ENCODE measurements at places on chromosomes 5 and 9.

DNA sequence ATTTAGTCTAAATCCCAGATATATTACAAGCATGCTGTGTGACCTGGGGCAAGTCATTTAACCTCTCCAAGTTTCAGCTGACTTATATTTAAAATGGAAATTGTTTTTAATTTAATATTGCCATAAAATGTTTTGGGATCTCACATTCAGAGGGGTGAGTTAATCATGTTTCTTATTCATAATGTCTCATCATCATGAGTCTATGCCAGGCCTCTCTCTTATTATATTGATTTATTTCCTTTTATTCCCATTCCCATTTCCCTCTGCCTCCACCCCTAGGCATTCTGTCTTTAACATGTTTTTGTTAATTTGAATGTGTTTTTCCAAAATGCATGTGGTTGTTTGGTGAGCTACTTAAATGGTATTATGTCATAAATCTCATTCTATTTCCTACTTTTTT, 39.0 kb upstream of the TTC1 start:
- no peak for DNase-seq

GRCh38 chr9:107491081-107492053, 1.8 kb upstream of the KLF4 start:
- no peak for DNase-seq

DNA sequence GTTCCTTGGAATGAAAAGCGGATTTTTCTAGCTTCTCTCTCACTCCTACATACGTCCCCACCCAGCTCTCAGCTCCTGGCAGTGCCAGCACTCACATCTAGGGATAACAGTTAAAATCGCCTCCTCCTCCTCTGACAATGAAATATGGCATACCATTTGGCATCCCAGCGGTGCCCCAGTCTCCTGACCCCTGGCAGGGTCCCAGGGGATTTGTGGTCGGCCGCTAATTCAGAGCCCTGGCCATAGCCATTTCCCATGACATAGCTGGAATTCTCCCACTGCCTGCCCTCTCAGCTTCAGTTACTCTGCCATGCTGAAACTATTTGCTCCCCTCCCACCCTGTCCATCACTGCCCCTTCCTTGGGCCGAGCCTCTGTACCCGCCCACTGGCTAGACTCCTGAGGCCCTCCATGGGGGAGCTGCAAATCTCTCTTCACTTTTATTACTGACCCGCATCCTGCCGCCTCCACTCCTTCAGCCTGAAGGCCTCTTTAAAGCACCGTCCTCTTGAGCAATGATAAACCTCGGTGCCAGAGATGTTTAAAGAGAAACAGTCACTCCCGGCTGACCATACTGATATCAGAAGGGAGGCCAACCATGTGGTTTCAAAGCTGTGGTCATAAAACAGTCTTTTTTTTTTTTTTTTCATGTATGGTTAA, 139.8 kb downstream of the SLIT3 start:
- DNase-seq, result no peak

DNA sequence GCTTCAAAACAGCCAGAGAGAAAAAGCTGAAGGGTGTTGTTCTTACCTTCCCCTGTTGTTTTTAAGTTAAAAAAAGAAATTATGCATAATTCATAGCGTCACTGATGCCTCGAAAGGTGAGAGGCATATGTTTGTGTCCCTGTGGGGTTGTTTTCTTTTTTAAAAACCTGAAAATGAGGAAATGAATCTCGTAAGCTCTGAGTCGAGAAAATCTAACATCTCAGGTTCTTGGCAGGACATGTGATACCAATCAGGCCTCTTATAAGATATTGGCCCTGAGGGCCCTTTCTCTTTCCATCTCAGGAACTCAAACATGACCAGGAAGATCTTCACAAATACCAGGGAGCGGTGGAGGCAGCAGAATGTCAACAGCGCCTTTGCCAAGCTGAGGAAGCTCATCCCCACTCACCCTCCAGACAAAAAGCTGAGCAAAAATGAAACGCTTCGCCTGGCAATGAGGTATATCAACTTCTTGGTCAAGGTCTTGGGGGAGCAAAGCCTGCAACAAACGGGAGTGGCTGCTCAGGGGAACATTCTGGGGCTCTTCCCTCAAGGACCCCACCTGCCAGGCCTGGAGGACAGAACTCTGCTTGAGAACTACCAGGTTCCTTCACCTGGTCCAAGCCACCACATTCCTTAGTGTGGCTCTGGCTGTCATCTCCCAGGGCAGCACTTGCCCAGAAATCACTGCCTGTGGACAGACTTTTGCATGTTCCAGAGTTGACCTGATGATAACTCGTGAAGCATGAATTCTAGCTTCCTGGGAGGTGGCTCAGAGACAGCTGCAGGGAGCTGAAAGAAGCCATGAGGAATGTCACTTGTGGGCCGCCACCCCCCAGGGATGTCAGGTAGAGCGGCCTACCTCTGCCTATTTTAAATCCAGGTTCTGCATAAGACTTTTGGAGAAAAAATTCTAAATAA, at the start of gene TAL2:
TAL2 (plus strand) TSS at position 274 of the 921 bp plus-strand sequence; CDS start at position 314, 40 bp downstream.
- DNase-seq, result no peak

DNA sequence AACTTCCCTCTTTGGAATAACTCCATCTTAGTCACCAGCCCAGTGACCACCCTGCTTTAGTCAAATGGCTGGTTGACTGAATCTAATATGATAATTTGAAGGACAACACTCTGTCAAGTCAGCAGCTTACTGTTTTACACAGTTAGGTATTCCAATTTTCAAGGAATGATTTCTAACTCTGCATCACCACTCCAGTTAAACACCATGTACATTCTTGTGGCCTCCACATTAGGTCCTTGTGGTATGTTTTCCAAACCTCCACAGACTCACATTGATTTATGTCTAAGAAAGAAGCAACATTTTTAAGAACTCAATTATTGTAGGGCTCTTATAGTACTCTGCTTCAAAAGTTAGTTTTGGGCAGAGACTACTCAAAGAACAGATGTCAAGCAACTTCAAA, 110.7 kb downstream of the TLE1 start:
- DNase-seq, result no peak

DNA sequence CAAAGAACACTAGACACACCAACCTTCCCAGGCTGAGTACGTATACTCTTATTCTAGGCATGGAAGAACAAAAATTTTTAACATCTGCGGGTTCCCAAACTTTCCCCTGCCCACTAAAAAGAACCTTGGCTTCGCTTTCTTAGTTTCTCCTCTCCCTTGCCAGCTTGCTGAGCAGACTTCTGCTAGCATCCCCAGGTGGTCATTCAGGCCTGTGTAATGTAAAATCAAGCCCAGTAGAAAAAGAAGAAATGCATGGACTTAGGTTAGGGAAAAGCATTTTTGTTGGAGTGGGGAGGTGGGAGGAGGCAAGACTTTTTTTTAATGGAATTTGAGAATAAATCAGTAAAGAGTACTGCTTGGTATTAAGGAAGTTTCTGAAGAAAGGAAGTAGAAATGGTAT, 331.0 kb upstream of the TLE4 start:
- DNase-seq, result no peak

- DNase-seq, result no peak
These were observed 255.2 kb downstream of the AUH start for GRCh38 chr9:91106415-91107081.

- no peak for DNase-seq
These were observed 262.9 kb downstream of the FBXL17 start for GRCh38 chr5:108118813-108119514.

GRCh38 chr9:78038620-78039300, 7.1 kb upstream of the GNAQ start:
- no peak for DNase-seq

DNA sequence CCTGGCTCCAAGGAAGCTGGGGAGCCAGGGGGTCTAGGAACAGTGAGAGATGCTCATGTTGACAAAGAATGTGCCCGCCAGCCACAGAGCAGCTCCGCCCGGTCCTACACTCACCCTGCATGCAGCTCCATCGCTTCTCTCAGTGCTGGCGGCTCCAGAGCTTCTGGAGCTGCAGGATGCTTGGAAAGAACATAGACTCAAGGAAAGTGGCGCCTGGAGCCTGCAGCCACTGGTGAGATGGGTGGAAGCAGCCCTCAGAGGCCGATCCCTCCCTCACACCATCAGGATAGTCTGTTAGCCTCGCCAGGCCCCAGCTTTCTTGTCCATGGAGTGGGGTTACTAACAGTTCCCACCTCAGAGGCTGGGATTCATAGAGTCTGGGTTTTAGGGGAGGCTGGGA, 26.4 kb upstream of the SLC6A19 start:
- DNase-seq, result no peak

GRCh38 chr5:61730866-61731265, 398.8 kb downstream of the ZSWIM6 start:
- no peak for DNase-seq

GRCh38 chr5:78287833-78288232, 6.7 kb downstream of the AP3B1 start:
- no peak for DNase-seq

- no peak for DNase-seq
These were observed 30.1 kb downstream of the PPARGC1B start for GRCh38 chr5:149759986-149760853.

DNA sequence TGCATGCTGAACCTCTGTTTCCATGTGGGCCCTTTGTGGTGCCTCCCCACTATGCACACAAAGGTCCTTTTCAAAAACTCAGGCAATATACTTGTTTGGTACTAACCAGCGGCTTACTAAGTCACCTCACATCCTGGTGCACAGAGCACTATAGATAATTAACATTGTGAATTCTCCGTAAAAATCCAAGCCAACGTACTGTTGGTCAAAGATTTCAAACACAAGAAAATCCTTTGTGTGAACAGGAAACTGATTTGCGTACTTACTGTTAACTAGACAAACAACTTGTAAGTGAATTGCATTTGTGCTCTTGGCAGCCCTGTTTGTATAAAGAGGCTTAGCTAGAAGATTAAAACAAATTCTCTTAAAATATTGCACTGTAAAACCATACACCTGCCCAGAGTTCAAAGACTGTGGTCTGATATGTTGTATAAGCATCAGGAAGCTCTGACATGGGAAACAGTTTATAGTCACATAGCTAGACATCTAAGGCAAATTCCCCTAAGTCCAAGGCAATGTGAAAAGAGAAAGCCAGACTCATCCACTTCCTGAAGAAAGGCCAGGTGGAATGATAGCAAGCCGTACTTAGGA, 125.0 kb upstream of the SLC12A2 start:
- no peak for DNase-seq

DNA sequence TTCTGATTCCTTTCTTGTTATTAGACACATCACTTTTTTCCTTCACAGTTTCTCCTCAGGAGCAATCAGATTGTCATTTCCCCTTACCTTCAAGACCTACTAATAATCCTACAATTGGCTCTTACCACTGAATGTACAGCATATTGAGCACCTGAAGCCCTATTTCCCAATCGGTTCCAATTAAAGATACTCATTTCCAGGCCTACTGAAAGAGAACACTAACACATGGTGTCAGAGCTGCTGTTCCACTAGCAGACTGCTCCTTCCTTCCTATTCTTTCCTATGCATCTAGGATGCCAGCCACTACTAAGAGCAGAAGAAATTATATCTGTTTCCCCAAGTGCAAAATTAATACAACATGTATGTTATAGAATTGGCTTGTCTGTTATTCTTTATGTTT, 34.6 kb downstream of the SKIC3 start:
- DNase-seq, result no peak

DNA sequence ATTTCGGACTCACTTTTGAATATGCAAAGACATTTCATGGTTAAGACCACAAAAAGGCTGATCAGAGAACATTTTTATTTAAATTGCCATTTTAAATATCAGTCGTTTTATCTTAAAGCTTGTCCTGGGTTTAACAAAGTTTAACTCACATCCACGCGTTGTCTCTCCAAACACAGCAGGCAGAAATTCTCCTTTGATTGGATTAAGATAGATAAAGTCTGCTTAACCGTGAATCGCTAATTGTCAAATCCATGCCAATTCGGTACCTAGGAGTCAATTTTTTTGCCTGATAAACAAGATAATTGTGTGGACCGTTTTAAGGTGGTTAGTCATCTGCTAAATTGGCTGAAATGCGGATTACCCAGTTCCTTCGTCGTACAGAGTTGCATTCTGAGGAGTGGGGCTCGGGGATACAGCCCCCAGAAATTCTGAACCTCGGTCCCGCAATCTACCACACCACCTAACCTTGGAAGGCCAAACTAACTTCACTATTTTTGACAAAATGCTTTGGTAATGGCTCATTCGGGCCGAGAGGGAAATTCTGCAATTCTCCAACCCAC, 665 bp upstream of the BTF3 start:
- no peak for DNase-seq

DNA sequence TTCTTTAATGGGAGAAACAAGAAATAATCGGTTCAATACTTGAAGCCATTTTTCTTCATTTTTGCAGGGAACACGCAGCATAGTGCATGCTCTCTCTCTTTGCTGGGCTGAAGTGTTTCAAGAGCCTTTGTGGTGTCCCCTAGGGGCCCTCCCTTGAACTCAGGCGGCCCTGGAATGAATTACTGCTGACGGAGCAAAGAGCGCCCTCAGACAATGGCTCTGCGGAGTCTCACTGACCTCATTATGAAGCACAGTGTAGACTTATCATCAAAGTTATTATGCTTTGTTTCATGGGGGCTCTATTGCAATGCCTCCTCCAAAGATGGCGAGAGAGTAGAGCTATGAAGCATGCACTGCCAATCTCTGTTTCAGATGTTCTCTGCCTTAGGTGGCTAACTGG, 64.8 kb upstream of the ADCY2 start:
- no peak for DNase-seq

DNA sequence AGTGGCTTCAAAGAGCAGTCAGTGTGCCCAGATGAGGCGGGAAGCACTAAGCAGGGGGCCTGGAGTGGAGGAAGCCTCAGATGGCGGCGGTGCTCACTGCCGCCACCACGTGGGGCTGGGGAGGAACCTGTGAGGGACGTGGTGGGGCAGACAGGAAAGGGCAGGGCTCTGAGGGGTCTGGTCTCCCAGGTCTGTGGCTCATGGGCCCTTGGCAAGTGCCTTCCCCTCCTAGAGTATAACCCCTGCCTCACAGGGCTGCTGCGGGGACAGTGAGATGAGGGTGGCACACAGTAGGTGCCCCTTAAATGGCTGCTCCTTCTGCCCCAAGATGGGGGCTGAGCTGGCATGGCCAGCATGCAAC, 26.6 kb downstream of the NR5A1 start:
- DNase-seq, result no peak

GRCh38 chr9:19470567-19470966, 61.8 kb downstream of the ACER2 start:
- no peak for DNase-seq

GRCh38 chr5:33824516-33825195, 67.1 kb downstream of the ADAMTS12 start:
- no peak for DNase-seq

DNA sequence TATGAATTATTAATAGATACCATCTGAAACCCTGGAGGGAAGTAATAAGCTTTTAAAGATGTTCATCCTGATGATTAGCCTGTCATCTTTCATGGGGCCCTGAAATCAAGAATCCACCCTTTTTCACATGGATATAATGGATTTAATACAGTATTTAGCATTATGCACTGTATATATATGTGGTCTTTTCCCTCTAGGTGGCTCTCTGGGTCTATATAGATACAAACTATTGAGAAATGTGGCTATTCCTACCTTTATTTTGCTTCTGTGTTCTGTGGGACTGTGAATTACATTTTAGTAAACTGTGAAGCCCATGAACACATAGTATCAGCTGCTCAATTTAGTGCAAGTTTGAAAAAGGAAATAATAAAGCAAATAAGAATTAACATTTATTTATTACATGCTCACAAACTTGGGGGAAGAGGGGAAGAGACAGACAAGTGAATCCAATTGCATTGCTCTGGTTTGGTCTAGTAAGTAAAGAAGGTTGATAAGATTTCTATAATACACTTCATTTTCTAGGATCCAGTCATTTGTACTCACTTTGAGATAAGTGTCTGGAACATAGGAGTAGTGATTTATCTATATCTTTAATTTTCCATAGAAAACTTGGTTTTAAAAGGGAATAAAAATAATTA, 112.2 kb downstream of the SCAMP1 start:
- no peak for DNase-seq

All from nucleus accumbens (tissue), 56 donors.